SW480 (cell line): ENCODE measurements at places on chromosomes 12 and 14.

DNA sequence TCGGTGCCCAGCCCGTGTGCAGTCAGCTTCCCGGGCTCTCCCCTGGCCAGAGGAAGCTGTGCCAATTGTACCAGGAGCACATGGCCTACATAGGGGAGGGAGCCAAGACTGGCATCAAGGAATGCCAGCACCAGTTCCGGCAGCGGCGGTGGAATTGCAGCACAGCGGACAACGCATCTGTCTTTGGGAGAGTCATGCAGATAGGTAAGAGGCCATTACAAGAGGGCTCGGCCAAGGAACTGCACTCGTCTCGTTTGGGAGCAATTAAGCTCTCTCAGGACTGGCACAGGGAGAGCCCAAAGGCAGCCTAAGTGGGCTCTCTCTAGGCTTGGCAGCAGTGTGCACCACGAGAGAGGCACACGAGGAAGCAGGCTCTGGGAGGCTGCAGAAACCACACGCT is 3.7 kb downstream of the WNT5B start:
- DNase-seq, result no peak

GRCh38 chr12:55742719-55743405 is at the start of gene GDF11:
Gene GDF11, plus strand, starts transcription at chr12:55743122. Its CDS starts 195 bp downstream, at chr12:55743317.
- DNase-seq, result peak; percentile 64

DNA sequence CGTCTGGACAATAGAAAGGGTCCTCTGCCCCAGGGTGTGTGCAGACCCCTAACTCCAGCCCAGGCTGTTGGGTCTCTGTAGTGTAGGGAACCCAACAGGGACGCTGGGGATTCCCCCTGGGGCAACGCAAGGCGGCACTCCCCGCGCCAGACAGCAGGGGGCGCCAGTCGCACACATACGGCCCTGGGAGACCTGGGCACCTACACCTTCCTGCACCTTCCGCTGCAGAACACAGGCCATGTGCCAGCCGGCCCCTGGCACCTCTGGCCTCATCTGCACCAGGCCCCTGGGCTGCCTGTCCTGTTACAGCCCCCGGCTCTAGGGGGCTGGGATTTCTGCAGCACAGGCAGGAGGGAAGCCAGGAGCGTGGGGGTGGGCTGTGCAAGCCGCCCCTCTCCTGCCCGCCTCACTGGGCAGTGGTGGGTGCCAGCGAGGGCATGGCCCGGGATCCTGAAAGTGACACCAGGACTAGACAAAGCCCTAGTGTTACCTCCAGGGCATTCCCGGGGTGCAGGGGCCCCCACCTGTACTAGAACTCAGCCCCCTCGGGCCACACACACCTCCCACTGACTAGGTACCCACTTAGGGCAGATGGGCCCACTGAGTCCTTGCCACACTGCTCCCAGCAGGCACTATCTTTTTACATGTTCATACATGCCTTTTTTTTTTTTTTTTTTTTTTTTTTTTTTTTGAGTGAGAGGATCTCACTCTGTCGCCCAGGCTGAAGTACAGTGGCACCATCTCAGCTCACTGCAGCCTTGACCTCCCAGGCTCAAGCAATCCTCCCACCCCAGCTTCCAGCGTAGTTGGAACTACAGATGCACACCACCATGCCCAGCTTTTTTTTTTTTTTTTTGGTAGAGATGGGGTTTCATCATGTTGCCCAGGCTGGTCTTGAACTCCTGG is 37.5 kb downstream of the CCNK start:
- DNase-seq, result peak; percentile 74

DNA sequence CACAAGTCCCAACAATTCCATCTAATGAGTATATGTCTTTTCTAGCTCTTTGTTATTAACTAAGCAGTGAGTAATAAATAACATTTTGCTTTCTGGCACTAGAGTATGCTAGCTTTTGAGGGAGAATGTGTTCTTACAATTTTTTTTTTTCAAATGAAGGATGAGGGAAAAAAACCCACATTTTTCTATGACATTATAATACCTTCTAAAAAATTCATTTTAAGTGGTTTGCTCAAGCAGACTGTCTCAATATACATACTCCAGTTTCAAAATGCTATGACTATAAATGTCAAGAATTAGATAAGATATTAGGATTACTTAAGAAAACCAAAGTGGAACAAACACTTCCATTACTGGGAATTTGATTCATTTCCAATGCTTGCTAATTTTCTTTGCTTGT is 394.6 kb downstream of the C12orf75 start:
- no peak for DNase-seq

DNA sequence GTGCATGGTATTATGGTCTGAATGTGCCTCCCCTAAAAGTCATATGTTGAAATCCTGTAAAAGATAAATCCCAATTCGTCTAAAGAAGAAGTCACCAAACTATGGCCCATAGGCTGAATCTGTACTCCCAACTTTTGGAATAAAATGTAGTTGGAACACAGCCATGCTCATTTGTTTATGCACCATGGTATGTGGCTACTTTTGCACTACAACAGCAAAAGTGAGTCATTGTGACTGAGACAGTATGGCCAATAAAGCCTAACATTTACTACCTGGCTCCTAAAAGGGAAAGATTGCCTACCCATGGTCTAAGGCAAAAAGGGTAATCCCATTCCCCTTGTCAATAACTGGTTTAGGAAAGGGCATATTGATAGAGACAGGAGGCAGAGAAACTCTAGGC is 101.8 kb downstream of the LRIG3 start:
- no peak for DNase-seq

DNA sequence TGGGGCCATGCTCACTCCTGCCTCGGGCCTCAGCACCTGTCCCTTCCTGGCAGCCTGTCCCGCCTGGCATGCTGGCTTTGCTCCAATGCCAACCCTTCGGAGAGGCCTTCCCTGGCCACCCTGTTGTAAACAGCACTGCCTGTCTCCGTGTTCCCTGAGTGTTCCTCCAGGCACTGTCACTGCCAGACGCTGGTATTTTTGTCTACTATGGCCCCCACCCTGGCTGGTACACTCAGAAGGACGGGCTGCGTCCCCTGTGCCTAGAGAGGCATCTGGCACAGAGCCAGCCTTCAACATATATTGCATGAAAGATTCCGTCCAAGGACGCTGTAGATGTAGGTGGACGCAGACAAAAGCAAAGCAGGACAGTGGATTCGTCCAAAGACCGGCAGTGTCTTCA is 2.7 kb upstream of the ASPG start:
- DNase-seq, result no peak

DNA sequence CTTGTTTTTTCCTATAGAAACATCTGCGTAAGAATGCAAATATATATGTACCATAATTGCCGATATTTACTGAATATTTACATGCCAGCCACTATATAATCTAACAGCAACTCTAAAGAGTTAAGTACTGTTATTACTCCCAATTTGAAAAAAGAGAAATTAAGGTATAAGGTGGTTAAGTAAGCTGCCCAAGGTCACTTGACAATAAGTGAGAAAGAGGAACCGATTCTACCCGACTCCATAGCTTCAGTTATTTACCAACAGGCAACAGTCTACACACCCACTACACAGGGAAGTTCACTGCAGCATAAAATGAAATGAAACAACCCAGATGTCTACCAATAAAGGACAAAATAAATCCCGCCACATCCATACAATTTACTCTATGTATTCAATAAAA is 1.1 kb downstream of the MIS18BP1 start:
- DNase-seq, result peak; percentile 46

DNA sequence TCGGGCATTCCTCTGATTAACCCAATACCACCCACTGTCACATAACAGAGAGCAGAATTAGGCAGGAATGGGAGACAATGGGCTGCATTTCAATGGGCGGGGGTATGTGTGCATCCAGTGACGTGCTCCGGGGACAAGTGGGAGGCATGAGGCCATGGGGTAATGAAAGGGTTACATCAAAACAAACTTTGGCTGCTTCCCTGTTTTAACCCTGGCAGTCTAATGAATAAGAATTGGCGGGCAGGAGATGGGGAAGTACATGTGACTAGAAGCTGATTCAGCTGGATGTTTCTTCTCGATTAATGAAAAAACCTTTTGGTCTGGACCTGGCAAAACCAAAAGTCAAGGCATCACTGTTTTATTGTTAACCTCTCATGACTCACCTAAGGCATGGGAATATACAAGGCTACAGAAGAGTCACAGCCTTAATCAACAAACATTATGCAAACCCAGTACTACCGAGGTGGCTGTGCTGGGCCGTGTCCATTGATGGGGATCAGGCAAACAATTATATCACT is 44.2 kb downstream of the SOCS2 start:
- no peak for DNase-seq

GRCh38 chr12:133233006-133233405 is 2.7 kb downstream of the ANHX start:
- no peak for DNase-seq

- peak; percentile 21 for DNase-seq
These were observed 48.6 kb downstream of the PCNX1 start for GRCh38 chr14:70955543-70956480.
